ENCODE measurements at places on chromosomes 2 and 18.

DNA sequence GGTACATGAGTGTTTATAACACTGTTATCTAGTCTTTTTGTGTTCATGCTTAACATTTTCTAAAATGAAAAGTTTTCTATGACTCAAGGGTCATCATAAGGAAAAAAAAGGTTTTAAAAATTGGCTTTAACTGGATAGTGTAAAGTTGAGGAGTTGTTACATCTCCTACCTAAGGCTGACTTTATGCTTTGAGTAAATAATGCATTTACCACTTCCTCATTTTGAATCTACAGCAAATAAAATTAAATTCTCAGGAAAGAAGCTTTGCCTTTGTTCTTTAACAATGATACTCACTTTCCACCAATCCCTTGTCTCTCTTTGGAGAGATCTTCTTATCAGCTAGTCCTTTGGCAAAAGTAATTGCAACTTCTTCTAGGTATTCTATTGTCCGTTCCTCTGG, 29.7 kb downstream of the HADHA start:
- no peak for DNase-seq

DNA sequence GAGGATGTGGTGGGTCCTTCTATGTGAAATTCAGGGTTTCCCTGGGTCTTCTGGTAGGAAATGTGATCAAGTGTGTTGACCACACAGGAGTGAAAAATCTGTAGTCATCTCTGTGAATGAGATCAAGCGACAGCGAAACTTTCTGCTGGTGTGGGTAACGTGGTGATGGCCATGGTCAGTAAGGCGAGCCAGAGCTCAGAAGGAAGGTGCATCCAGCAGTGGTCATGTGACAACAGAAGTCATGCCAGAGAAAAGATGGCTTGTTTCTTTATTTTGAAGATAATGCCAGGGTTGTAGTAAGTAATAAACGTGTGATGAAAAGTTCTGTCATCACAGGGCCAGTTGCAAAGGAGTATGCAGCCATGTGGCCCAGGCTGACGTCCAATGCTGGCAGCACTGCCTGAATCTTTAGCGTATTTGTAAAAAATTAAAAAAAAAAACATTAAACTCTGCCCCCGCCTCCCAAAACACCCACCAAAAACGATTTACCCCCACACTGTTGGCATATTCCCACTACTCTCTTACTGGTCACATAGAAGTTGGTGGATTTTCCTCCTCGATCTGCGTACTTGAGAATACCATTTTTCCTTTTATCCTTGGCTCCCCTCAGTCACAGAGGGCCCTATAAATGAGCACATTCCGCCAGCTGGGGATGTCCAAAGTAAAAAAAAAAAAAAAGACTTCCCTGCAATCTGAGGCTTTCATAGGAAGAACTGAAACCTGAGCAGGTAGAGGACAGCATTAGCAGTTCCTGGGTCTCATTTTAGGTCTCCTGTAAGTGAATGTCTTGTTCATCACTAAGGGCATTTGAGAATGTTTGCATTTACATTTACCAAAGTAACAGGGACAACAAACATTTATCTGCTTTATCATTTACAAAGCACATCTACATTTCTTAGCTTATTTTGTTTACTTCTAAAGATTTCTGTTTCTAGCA, 70.6 kb downstream of the SLC4A3 start:
- DNase-seq = no peak

DNA sequence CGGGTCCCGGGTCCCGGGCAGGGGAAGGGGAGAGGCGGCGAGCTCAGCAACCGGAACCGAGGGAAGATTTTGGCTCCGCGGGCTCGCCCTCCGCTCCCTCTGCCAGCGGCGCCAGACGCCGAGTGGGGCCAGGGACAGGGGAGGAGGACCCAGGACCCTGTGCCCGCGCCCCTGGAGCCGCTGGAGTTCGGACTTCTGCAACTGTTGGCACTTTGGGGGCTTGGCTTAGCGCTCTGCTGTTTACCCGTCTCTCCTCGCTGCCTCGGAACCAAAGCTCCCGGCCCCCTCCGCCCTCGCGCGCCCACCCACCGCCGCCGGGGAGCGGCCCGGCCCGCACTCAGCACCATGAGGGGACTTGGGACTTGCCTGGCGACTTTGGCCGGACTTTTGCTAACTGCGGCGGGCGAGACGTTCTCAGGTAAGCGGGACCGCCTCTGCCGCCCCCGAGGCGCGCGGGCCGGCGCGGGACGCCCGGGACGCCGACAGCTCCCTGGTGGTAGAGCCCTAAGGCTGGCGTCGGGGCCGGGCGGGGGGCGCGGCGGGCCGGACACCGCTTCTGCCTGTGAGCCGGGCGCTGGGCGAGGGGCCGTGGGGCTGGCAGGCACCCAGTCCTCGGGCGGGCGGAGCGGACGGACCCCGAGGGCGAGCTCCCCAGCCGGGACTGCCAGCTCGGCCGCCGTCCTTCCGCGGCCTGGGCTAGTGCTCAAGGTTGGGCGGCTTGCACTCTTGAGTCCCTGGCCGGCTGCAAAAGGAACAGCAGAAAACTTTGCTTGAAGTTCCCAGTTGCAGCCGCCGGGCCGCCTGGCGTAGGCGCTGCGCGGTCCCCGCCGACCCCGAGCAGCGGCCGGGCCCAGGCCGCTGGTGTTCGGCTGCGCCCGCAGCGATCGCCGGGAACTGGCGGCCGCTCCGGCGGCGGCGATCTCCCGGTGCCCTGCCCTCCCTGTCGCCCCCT, 634 bp downstream of the PTPRM start:
- DNase-seq = peak; percentile 5

GRCh38 chr2:237923481-237924163, 43.2 kb upstream of the UBE2F start:
- DNase-seq = no peak

DNA sequence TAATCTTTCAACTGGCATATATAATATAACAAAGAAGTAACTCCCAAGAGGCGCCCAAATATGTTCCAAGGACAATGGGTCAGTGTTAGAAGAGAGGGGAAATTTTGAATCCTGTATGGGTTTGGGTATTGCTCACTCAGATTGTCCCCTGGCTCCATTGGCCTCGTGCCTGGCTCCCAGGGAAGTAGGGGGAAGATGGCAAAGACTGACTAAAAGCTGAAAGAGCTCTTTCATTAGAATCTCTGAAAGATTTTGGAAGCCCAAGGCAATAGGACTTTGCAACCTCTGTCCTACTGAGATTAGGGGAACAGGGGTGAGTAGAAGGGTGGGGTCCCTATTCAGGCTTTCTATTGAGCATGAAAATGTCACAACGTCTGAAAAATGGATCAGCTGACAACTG, 1272.8 kb upstream of the ZEB2 start:
- DNase-seq = no peak

DNA sequence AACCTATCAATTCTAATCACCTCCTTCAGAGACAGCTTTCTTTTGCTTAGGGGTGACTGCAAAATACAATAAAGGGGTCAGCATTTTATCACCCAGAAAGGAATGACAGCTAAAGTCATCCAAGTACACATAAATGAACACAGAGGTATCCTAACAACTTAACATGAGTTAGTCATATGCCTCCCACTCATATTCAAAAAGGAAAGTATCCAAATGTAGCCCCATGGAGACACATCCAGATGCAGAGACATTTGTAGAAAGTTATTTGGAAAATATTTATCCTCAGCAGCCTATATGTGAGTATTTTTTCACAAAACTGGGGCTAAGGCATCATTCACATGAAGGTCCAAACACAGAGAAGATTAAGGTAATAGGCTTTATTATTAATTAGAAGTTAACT, 1579.7 kb upstream of the SLC39A10 start:
- DNase-seq = no peak

- no peak for DNase-seq
Measured at GRCh38 chr2:188851826-188852225, 122.3 kb upstream of the COL3A1 start.

GRCh38 chr18:78777992-78778391, 201.6 kb upstream of the SALL3 start:
- DNase-seq = no peak

DNA sequence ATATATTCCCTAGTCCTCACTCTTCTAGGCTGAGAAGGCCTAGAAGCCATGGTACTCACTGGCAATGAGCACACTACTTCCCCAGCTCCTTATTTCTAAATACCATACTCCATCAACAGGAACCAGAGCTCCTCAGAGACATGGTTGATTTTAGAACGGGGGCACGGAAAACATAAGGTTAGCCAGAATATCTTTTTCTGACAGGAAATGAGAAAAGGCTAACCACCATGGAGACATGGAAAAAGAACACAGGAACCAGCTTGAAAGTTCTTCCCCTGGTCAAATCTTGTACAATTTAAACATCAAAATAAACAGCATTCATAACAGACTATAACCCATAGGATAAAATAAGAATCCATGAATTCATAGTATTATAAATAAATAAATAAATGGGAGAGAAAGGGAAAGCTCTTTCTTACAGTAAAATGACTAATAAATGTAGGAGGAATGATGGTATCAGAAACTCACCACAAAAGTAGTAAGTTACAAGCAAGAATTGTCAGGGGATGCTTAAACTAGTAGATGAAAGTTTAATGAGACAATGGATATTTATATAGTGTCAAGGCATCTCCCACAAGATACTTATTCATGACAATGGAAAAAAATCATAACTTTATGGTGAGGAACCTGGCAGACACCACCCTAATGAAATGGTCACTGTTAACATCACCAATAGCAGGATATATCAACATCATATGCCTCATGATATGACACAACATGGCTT, 20.6 kb upstream of the GCC2 start:
- no peak for DNase-seq

DNA sequence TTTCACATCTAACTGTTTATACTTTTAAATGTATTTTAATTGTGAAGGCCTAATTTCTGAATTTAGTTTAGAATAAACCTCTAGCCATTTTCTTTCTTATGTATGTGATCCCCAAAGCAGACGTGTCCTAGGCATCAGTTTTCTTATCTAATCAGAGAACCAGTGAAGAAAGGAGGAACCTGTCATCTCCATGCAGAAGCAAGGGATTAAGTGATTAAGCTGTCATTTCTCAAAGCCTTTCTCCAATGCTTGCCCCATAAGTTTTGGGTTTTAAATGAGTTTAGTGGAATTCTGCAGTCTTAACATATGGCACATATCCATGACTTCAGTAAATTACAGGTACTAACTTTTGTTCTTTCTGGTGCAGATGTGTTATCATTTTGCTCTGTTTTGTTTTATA, 190.4 kb downstream of the PLCL1 start:
- DNase-seq = no peak

DNA sequence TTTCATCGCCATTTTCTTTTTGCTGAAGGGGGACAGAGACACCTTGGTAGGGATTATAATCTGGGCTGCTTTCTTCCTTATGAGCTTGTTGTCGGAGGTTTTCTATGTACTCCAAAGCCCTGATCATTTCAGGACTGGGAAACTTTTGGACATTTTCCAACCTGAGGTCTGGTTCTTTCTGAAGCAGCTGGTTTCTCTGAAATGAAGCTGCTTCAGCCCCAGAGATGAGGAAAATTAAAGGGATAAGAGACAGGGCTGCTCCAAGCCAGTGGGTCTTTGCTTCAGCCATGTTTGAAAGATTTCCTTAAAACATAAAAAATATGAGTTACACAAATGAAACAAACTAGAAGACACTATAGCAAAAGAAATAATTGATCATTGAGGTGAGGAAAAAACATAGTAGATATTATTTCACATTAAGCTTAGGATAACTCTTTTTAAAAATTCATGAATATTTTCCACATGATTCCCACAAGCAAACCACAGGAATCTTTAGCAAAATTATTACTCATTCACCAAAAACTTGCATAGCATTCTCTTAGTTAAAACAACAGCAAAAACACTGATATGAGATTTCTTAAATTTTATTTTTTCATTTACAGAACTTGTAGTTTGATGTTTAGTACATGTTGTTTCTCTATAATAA, 3.0 kb downstream of the SCG2 start:
- DNase-seq = peak; percentile 36

DNA sequence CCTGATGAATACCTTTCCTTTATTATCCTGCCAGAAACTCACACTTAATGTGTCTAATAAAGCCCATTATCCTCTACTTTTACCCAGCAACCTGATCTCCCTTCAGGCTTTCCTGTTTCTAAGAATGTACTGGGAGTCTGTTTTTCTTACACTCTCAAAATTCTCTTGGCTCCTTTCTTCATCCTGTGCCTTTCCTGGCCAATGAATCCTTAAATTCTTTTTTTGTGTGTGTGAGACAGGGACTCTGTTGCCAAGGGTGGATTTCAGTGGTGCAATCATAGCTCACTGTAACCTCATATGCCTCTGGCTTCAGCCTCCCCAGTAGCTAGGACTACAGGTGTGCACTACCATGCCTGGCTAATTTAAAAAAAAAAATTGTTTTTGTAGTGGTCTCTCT, 72.7 kb downstream of the MAP2 start:
- no peak for DNase-seq

DNA sequence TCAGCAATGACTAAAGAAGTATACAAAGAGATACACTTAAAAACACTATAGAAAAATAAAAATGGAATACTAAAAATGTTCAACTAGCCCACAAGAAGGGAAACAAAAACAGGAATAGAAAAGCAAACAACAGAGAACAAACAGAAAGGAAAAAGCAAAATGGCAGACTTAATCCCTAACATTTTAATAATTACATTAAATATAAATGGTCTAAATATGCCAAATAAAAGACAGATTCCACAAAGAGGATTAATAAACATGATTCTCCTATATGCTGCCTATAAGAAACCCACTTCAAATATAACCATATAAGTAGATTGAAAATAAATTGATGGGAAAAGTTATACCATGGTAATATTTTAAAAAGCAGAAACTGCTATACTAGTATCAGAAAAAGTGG, 83.5 kb upstream of the GPR45 start:
- no peak for DNase-seq

GRCh38 chr2:151030663-151031230, 230.9 kb downstream of the RBM43 start:
- DNase-seq = no peak

- no peak for DNase-seq
Measured at GRCh38 chr2:59770651-59771050, 782.8 kb downstream of the BCL11A start.

DNA sequence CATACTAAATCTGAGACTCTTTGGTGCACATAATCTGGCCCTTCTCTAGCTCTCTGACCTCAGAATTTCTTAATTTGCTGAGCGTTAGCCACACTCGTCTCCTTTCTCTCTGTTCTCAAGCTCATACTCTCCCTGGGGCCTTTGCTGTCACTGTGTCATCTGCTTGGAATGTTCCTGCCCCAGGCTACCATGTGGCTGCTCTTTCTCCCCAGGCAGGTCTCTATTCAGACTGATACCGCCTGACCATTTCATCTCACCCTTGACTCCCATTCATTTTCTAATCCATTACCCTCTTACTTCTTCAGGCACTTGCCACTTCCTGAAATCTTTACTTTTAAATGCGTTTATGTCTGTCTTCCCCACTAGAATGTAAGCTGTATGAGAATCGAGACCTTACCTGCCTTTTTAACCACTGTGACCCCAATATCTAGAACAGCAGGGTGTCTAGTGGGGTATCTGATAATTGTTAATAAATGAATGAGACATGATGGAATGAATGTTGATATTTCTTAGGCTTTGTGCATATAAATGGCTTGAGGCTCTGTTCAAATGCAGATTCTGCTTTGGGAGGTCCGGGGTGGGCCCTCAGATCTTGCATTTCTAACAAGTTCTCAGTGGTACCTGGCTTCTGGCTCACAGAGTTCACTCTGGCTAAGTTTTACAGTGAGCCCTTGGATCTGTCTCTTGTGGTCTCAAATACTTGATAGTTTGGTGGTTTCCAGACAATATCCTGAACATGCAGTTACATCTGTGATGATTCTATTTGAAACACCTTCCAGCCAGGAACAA, 89.9 kb upstream of the EPC2 start:
- DNase-seq = no peak
